ENCODE measurements at places on chromosomes 2 and 18. TPM values are rescaled to one million over a fixed set of nuclear protein-coding genes. Genes with fewer than 3 reads are reported as not detected.

Gene RTP5
- polyA plus RNA-seq = not detected

Gene LIMS4
- polyA plus RNA-seq = 1.2 TPM

GRCh38 chr2:12883906-12884305 lies 167.2 kb downstream of the TRIB2 start:
- DNase-seq = no peak

DNA sequence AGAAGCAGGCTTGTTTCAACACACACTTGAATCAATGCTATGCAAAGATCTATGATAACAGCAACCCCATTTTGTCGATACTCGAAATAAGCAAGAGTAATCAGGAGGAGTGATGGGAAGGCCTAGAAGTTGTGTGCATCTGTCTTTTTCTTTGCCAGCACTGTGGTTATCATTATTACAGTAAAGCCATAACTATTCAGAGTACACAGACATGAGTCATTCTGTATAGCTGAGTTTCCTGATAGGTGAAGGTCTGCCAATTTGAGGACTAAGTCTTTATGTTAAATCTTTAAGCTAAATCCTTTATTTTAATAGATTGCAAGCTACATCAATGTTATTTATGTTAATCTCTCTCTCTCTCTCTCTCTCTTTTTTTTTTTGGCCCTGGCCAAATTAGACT lies 1344.4 kb upstream of the CELF4 start:
- DNase-seq = no peak

DNA sequence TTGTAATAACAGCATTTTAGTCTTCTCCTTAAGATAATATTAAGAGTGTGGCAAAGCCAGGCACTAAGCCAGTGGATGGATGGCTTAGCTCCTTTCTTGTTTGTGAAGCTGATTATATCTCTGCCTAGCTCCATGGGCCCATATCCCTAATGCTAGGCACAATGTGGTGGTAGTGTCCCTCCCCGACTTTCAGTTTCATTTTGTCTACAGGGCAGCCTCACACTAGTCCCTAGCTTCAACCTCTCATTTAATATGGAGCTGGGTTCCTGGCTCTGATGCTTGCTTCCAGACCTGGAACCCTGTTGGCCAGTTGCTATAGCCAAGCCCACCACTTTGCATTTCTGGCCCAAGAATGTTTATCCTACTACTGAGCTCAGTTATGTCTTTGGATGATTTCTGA lies 437.0 kb upstream of the MEIS1 start:
- no peak for DNase-seq

DNA sequence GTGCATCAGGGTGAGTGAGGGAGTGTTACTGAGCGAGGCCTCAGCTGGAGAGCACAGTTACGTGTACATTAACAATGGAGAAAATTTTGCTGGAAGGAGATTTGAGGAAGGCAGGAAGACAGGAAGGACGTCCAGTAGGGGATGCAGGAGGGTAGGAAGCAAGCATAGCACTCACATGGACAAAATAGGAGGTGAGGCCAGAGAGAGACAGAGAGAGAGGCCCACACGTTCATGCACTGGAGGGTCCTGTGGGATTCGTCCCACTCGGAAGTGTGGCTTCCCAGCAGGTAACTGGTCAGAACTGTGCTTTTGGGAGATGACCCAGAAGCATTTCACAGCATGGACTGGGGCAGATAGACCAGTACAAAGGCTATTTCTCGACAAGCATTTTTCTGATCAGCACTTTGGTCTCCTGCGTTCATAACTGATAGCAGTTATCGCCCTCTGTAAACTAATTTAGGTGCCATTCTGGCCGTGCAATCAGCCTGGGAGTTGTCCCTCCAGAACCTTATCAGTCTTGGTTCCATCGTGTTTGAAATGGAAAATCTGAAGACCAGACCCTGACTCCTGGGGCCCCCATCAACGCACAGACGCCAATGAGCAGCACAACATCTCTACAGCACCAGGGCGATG lies 5.7 kb downstream of the LCT start:
- no peak for DNase-seq

- DNase-seq = no peak
Measured at GRCh38 chr2:197416268-197416667, 18.6 kb downstream of the SF3B1 start.

- no peak for DNase-seq
Measured at GRCh38 chr2:170488807-170489206, 226.3 kb upstream of the SP5 start.

- no peak for DNase-seq
Measured at GRCh38 chr2:98835831-98836385, 100.1 kb downstream of the CRACDL start.

DNA sequence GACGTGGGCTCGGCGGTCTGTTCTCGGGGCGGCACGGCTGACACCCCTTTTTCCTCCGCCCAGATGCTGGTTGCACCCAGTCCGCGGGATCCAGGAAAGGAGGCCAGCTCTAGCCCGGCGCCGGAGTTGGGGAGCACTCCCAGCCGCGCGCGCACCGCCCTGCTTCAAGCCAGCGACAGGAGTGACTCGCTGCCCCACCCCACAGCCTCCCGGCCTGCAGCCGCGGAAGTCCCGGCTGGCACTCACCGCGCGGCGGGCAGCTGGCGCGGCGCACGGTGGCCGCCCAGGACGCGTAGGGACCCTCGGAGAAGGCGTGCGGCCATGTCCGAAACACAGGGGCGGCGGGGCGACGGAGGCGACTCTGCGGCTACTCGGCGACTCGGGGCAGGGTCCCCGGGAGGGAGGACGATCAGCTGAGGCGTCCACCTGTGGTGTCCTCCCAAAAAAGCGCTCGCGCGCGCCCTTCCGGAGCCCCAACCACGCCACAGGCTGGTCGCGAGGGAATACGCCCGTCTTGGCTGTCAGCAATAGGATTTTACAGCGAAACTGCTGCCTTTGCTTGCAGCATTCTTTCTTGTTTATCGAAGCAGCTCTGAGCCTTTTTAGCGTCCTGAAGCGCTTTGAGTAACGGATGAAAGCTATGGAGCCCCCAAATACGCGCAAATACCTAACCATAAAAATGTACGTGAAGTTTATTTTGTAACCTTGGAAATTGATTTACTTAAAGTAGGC lies at the start of gene ACADL:
Gene ACADL (minus strand): TSS at position 507 of the 732 bp plus-strand sequence. CDS start 184 bp downstream, at position 323.
- DNase-seq = peak; percentile 58

DNA sequence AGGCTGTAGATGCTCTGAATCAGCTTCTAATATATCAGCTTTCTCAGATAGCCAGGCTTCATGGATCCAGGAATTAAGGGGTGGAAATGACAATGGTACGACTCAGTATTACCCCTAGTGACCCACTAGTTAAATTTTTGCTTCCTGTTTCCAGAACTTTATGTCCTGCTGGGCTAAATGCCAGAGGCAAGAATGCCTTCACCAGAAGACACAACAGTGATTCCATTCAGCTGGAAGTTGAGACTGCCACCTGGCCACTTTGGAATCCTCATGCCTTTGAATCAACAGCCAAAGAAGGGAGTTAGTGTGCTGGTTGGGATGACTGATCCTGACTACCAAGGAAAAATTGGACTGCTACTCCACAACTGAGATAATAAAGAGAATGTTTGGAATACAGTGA lies 239.1 kb downstream of the ASXL3 start:
- DNase-seq = no peak

GRCh38 chr2:46657042-46657504 lies 177.7 kb downstream of the TMEM247 start:
- DNase-seq = peak; percentile 80

- no peak for DNase-seq
Measured at GRCh38 chr2:239157771-239158170, 243.0 kb downstream of the HDAC4 start.

Measured in right lung (tissue), 10 donors.